Endodermal cell (in vitro differentiated cells): ENCODE measurements at places on chromosomes 4 and X. TPM values are rescaled to one million over a fixed set of nuclear protein-coding genes. Genes with fewer than 3 reads are reported as not detected.

Gene AMER1
- total RNA-seq: 10.7 and 12.0 TPM in 2 replicates

Gene PROM1
- 12.0 to 40.1 TPM (median 38.6 TPM) in 3 replicates for total RNA-seq

Gene TREX2
- 0.50 and 0.70 TPM in 2 replicates for total RNA-seq

DNA sequence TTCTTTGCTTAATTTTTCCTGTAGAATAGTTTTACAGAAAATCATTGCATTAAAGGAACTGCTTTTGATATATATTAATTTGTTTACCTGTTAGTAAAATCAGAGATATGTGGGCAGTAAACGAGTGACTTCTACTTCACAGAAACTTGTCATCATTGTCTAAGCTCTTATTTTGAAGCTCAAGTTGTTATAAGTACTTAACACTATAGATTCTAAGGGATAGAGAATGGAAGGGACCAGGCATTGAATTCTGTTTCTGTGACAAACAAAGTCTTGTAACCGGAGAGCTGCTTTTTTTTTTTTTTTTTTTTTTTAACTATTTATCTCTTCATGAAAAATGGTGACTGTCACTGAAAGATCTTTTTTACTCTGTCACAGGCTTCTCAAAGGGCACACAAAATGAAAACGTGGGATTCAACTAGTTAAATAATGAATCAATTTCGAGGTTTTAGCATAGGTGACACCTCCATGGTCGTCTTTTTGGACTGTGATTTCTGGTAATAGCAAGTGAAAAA, 14.4 kb downstream of the STK26 start:
- DNase-seq: no peak

DNA sequence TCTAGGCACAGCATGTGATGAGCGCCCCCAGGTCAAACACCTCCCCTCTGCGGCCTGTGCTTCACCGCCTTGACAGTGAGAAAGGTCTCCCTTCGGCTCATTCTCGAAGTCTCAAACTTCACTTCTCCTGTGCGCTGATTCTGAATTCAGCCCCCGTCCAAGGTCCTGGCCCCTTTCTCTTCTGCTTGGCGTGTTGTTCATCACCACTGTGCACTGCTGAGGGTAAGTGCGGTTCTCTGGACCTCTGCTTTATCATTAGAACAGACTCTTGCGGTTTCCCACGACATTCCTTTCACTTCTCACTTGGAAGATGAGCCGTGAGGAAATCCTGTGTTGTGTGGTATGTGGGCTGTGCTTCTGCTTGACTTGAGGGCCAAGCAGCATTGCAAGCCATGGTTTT, 11.9 kb downstream of the HTT-AS start:
- no peak for DNase-seq

DNA sequence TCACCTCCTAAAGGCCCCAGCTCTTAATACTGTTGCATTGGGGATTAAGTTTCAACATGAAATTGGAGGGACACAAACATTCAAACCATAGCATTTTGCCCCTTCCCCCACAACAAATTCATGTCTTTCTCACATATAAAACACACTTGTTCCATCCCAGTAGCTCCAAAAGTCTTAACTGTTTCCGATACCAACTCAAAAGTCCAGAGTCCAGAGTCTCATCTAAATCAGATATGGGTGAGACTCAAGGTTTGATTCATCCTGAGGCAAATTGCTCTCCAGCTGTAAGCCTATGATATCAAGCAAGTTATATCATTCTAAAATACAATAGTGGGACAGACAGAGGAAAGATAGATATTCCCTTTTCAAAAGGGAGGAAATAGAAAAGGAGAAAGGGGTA, 8.7 kb downstream of the SLC9B1 start:
- no peak for DNase-seq

DNA sequence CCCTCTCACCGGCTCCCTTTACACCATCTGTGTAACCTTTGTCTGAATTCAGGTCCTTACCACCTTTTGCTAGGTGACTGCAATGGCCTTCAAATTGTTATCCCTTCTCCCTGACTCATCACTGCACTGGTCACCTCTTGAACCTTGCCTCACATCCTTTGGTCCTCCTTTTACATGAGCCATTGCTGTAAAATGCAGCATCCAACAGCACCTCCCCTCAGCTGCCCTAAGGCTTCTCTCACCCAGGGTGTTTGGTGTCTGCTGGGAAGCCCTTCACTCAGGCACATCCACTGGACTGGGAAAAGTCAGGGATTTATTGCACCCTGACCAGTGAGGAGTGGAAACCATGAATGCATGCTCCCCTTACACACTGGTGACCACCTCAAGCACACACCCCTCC, 192.5 kb upstream of the GATB start:
- DNase-seq: no peak
